ENCODE measurements at places on chromosomes 1 and 21.

GRCh38 chr1:177065430-177065829 lies 99.1 kb downstream of the ASTN1 start:
- no peak for DNase-seq

- peak; percentile 90 for DNase-seq
Observed at GRCh38 chr1:921011-921837, 2.5 kb upstream of the SAMD11 start.

DNA sequence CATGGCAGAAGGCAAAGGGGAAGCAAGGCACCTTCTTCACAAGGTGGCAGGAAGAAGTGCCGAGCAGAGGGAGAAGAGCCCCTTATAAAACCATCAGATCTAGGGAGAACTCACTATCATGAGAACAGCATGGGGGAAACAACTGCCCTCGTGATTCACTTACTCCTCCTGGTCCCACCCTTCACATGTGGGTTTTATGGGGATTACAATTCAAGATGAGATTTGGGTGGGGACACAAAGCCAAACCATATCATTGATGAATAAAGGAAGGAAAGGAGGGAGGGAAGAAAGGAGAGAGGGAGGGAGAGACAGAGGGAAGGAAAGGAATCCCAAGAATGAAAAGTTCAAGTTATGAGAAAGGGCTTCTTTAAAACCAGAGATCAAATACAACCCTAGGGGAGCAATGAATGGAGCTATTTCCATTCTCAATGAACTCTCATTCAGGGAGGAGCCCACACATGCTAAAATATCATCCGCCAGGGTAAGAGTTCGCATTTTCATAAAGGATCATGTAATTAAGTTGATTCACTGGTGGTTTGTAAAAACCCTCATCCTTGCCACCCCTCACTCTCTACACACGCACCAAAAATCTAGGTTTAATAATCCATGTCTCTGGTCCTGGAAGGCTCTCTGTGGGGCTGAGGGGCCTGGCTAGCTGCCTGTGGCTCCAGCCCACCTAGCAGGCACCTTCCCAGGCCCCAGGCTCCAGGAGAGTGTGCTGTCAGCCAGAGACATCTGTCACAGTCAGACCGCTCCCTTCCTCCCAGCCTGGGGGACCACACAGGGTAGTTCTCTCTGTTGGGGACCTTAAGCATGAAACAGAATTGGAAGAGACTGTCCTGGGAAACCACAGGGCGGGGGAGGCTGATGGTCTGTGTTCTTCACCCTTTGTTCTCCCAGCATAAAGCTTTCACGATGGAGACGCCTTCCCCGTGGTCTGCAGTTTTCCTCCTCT lies 94.0 kb downstream of the CCDC185 start:
- no peak for DNase-seq

DNA sequence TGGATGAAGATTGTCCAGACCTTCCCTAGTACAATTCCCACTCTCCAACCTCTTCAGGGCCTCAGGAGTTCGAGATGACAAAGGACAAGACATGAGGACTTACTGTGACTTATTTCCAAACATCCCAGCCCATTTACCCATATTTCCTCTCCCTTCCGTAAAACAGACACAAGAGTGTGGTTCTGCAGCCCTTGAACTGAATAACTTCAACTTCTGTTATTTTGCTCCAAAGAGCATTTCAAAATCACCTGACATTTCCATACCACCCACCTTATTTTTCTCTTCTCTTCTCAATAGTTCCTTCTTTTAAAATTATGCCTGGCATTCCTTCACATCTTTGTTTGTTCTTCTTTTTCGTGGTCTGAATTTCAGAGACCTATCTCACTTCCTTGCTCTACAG lies 8.7 kb upstream of the OR10K2 start:
- no peak for DNase-seq

DNA sequence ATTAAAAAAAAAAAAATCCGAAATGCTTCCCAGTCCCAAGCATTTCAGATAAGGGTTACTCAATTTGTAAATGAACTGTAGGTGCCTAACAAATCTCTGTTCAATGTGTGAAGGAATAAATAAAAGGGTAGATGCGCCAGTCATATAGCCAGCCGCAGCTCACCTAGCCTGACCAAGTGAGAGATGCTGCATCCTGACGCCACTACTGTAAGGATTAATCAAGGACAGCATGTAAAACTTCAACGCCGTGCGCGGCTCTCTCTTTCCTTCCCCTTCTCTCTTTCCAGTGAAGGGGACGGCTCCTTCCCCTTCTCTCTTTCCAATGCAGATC lies 441 bp downstream of the PPT1 start:
- DNase-seq, result no peak

DNA sequence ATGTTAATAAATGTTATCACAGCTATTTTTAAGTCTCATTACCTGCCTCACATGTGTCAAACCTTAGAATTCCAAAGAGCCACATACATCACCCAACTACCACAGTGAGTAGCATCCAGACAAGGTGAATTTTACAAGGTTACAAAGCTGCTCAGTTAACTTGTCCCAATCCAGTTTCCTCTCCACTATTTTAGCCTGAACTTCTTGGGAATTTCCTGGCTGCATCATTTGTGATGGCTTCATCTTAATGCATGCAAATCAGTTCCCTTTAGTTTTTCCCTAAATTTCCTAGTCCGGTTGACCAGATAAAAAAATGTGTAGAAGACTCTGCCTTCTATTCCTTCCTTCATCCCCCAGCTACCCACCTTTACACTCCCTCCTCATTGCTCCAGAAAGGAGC lies 597 bp upstream of the TRAF3IP3 start:
- DNase-seq, result no peak

DNA sequence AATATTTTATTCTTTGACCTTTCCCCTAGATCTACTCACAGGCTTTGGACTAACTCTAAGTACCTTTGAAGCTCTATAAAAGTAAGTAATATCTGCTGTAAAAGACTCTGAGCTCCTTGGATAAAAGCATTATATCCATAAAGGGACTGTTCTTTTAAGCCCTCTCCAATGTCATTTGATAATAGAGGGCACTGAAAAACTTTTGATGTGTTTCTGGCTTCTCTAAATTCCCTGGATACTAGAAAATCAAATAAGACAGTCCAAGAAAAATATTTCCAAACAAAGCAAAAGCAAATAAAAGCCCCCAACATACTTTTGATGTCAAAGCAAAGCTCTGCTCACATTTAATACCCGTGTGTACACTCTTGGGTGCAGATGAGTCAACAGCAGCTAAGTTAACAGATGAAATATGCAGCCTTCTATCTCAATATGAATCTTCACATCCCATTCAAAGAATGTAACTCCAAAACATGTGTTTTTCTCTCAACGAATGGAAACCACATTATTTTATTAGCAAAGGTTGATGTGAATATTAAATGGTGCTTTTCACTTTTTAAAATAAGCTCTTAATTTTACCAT lies 230.3 kb downstream of the CENPF start:
- DNase-seq, result no peak

- no peak for DNase-seq
Observed at GRCh38 chr1:53562981-53563379, 103.8 kb downstream of the DMRTB1 start.

GRCh38 chr1:172699111-172699510 lies 40.2 kb downstream of the FASLG start:
- DNase-seq, result no peak

GRCh38 chr1:168879896-168880734 lies 151.1 kb upstream of the DPT start:
- DNase-seq, result no peak

DNA sequence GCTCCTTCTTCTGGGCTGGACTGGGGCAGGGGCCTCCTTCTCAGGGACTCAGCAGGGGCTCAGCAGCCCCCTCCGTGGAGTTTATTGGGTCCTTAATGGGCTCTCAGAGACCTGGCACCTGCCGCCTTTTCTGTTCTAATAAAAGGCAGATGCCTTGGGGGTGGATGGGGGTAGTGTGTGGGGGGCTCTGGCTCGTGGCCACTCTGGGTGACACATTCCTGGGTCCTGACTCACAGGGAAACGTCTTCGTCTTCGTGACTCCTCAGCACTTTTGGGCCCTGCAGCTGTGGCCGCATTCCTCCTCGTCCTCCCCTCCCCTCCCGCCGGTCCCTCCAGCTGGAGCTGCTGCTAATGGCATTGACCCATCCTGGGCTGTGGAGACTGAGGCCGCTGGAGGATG lies 107.8 kb upstream of the WNT4 start:
- DNase-seq, result peak; percentile 68

- DNase-seq, result peak; percentile 75
Observed at GRCh38 chr1:225767634-225768540, 9.7 kb upstream of the SRP9 start.

DNA sequence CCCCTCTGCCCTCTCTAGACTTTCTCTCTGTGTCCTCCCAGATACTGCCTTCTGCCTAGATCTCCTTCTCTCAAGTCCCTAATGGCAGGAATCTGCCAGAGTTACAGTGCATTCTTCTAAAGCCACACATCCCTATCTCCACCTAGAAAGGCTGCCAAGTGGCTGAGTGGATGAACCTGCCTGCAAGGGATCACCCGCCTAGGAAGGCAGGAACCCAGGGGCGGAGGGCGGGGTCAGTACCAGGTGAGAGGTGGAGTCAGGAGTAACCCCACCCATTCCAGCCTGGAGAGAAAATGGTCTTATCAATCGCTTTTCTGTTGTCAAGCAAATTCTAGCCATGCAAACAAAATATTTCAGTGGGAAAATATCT lies 60.8 kb downstream of the BCAR3 start:
- DNase-seq, result no peak

DNA sequence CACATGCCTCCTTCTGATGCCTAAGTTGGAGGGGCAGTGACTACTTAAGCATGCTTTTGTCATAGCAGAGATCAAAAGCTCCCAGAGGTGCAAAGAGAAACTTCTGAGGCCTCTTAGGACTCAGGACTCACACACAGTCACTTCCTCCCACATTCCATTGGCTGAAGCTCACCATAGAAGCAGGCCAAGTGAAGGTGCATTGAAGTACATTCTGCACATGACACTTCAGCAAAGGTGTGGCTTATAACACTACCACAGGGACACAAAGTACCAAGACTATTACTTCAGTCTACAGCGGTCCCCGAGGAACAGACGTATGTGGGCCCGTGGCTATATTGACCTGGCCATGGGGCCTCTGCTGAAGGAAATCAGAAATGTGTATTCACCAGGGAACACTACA lies 2.5 kb upstream of the POGK start:
- DNase-seq, result peak; percentile 21

DNA sequence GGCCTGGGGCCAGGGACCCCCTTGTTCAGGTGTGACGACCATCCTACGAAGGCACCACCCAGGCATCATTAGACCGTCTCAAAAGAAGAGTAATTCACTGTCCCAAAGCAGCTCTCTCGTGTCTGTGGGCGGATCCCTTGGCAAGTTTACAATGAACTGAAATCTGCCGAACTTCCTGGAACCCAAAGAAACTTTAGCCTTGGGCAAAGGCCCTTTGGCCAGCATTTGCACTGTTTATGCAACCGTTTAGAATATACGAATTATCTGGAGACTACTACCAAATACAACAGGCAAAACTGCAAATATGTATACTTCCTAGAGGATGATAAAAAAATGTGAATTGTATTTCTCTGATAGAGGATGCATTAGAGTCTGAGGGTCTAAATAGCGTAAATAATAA lies 1.4 kb upstream of the SOD1 start:
- DNase-seq, result no peak

- no peak for DNase-seq
Observed at GRCh38 chr1:94202241-94202640, 35.1 kb downstream of the ARHGAP29 start.

DNA sequence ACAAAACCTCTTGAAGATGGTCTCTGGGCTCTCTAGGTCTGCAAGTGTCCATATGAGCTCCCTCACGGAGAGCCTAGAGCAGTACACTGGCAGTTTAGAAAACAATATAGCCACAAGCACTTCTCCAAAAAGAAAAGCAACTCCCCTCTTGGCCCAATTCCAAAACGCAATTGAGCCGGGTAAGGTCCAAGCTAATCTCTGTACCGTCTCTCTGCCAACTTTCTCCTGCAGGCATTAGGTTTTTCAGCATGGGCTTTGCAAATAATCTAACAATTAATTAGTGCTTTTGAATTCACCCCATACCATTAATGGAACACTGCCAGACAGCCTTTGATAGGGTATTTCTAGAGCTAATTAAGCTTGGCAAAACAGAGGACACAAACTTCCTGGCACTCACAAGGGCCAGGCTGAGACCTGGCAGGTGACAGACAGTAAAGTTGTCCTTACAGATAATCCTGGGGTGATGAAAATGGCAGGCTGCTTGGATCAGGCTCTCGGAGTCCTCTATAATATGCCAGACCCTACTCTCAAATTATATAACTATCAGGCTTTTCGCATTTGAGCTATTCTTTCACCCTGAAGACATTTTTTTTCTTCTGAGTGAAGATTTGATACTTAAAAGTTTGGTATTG lies 39.8 kb downstream of the TGFBR3 start:
- peak; percentile 36 for DNase-seq

DNA sequence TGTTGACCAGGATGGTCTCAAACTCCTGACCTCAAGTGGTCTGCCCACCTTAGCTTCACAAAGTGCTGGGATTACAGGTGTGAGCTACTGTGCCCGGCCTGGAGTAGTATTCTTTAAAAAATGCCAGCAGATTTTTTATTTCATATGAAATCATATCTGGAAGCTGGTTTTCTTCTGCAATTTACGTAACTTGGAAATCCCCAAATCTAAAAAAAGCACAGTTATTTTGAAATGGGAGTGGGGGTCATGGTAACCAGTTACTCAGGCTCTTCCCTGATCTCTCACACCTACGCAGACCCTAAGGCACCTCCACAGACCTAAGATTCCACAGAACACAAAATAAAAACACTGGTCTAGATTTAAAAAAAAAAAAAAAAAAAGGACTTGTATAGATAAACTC lies 219.8 kb downstream of the DAB1 start:
- no peak for DNase-seq

DNA sequence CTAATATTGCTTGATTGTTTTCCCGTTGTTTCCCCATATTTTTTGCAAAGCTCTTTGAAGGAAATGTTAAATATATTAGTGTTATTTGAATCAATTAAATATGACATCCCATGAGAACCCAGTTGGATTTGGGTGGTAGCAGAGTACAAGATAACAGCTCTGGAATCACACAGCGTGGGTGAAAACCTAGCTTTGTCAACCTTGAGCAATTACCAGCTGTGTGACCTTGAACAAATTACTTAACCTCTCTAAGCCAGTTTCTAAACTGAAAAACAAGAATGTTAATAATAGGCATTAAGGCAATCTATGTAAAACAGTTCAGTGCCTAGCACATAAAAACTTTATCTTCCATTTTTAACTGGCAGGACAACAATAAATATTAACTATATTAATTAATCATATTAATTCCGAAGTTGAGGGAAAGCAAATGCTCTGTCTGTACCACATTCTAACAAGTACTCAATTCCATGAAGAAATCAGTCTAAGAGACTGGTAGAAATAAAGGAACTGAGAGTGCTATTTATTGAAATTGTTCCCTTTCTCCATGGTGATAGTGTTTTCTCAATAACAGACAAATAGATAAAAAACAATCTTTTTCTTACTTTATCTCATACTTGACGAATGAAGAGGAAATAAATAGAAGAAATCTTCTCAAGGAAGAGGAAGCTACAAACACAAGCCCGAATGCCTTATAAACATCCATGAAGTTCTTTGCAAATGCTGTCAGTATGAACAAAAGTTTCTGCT lies 27.0 kb downstream of the DNASE2B start:
- no peak for DNase-seq

All from AG08396 (cell line).